ENCODE measurements at places on chromosomes 1 and 21.

DNA sequence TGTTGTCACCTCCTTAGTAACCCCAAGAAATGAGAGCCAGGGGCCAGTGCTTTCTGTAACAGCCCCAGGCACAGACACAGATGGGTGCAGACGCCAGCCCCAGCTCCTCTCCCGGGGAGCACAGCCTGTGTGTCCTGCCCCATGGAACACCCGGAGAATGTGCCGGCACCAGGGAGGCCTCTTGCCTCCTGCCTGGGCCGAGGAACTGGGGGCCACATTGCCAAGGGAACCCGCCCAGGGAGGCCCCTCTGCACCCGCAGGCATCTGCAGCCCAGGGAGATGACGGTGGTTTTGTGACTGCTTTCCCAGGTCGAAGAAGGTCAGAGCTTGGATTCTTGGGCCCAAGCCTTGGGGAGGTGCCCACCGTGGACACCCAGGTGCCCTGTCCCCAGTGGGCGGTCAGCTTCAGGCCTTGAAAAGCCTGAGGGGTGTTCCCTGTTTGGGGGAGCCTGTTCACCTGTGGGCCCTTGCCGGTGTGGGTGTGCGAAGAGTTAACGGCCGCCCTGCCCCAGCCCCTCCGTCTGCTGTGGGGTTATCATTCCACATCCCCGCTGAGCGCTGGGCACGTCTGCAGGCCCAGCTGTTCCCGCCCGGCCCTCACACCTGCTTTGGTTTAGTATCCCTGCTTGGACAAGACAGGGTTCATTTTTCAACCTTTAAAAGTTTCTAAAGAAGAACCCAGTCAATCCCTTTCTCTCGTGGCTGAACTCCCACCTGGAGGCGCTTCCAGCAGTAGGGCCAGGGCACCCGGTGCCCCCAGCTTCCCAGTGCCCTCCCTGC, 62.5 kb downstream of the MORN1 start:
- DNase-seq: no peak

GRCh38 chr1:184753117-184753516, 1.5 kb downstream of the EDEM3 start:
- no peak for DNase-seq

GRCh38 chr1:112729909-112730308, 14.8 kb upstream of the PPM1J start:
- DNase-seq: no peak

DNA sequence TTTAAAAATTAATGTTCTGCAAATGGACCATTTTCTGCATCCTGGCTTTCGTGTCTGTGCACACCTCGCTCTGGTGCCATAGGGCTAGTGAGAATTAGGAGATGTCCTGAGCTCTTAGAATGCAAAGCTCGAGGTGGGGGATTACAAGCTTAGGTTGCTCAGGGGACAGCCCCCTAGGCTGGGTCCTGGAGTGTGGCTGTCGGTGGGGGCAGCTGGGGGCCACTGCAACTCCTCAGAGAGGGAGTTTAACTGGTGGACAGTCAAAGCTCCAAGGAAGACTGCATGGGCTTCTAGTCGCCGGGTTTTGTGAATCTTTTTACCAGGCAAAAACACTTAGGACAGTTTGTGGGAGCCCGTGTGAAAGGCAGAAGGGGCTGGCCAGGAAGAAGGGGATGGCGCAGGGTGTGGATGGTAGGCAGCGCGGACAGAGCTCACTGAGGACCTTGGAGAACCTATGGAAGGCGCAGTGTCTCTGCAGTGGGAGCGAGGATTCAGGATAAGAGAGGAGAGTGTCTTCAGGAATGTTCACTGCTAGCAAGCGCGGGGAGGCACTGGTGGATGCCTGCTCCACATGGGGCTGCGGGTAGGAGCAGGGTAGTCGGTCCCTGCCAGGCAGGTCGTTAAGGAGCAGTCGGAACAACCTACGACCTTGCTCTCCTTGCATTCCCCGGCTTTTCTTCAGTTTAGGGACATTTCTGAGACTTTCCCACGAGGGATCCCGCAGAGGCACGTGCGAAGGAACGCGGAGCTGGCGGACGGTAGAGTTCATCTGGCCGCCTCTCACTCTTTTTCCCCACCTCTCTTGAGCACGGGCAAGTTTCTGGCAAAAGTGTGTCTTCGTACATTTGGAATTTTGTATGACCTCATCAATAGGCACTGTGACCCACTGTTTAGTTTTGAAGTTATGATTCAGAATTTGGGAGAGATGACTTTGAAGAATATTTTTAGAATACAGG, 12.9 kb upstream of the KCNE1 start:
- DNase-seq: peak; percentile 82

GRCh38 chr1:240499012-240499411, 112.9 kb downstream of the GREM2 start:
- peak; percentile 64 for DNase-seq

DNA sequence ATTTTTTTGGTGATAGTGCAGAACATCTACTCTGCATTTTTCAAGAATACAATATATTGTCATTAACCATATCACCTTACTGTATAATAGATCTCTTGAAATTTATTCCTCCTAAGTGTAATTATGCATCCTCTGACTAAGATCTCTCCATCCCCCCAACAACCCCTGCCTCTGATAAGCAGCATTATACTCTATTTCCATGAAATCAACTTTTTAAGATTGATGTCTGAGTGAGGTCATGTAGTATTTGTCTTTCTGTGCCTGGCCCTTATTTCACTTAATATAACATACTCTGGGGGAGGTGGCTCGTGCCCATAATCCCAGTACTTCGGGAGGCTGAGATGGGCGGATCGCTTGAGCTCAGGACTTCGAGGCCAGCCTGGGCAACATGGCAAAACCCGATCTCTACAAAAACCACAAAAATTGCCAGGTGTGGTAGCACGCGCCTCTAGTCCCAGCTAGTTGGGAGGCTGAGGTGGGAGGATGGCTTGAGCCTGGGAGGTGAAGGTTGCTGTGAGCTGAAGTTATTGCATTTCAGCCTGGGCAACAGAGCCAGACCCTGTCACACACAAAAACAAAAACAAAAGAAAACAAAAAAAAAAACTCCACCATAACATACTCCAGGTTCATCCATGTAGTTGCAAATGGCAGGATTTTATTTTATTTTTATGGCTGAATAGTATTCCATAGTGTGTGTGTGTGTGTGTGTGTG, 5.7 kb downstream of the ACOT11 start:
- DNase-seq: no peak

DNA sequence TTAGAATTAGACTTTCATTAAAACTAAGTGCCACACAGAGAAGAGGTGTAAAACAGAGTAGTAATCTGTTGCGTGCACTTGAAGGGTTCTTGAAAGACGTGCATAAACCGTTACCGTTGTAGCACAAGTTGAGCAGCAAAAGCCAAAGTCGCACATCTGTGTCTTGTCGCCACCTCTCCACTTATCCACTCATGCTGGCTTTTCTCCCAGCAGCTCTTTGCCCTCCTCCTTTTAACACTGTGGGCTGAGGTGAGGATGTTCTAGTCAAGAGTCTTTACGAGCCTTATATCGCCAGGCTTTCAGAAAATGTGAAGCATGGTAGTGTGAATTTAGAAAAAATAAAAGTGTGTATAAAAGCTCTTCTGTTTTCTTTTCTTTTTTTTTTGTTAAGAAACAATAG, 48.0 kb downstream of the NR5A2 start:
- DNase-seq: no peak

- DNase-seq: no peak
Measured at GRCh38 chr1:24300971-24301784, 18.0 kb upstream of the GRHL3 start.

GRCh38 chr1:212665241-212666115, 34.2 kb downstream of the BATF3 start:
- DNase-seq: peak; percentile 80

DNA sequence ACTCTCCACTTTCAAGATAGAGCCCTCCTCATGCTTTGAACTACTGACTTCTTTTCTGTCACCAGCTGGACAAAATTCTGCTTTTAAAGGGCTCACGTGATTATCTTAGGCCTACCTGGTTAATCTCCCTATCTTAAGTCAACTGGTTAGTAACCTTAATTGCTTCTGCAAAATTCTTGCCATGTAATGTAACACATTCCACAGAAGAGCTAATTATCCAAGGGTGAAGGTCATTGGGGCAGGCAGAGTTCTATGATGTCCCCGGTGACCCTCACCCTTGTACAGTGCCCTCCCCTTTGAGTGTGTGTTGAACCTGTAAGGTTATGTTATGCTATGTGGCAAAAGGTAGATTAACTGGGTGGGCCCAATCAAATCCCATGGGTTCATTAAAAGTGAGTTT, 25.2 kb upstream of the FOXE3 start:
- no peak for DNase-seq

DNA sequence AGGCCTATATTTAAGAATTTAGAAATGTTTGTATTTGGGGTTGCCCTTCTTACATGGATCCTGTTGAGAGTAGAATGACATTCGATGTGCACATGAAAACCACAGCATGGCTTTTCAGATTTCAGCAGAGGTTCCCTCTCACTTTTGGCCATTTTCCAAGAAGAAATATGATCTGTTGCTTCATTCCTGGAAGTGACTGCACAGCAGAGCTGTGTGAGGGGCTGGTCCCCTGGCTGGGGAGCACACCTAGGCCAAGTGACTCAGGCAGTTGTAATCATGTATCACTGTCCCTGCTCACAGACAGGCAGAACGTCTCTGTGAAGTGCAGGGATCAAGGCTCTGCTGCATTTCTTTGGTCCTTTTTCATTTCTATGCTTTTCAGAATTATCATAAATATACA, 32.3 kb downstream of the AGT start:
- DNase-seq: peak; percentile 62

GRCh38 chr1:211942583-211942982, 92.8 kb downstream of the INTS7 start:
- DNase-seq: no peak

DNA sequence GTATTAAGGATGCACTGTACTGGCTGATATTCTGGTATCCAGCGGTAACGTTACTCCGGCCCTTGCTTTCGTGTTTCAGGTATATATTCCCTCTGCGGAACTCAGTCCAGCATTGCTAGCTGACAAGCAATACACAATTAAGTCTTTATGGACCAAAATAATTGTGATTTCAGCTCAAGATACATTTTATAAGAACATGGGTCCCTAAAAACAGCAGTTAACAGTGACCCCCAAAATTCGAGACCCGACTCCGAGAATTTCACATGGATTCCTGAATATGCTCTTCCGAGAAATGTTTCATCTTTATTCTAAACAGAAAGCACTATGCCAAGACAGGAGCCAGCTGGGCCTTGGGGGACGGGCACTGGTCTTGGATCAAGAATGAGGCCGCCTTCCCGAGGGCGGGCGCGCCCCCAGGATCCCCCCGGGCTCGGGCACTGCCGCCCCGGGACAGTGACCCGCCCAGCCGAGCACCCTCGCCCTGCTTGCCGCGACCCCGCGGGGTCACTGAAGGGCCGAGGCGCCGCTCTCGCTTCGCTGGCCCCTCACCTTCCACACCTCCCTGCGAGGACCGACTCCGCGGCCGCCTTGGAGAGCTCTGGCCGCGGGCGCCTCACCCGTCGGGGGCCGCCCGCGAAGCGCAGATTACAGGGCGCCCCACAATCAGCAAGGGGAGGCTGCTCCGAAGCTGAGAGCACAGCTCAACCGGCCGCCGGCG, 610 bp downstream of the SCYL3 start:
- DNase-seq: peak; percentile 30

- peak; percentile 96 for DNase-seq
Measured at GRCh38 chr1:156126630-156127534, 12.4 kb downstream of the LMNA start.

GRCh38 chr1:87894062-87894461, 565.4 kb downstream of the LMO4 start:
- DNase-seq: no peak

- DNase-seq: peak; percentile 41
Measured at GRCh38 chr1:236143104-236143948, 987 bp downstream of the GPR137B start.

DNA sequence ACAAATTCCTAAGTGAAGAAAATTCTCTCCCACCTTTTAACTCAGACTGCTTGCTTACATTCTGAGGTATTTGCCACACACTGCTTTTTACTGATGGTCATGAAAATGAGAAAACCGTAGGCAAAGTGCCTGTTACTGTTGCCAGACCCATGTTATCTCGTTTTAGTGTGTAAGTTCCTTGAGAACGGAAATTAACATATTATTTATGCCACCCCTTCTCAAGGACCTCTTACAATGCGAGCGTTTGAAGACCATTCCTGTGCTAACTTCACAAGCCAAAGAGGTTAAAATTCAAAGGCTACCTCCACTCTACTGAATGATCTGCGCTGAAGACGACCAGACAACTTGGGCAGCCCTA, 509 bp downstream of the NVL start:
- no peak for DNase-seq

GRCh38 chr1:230572121-230573105, 69.9 kb upstream of the COG2 start:
- DNase-seq: no peak
